ENCODE measurements at places on chromosomes 16 and 17.

DNA sequence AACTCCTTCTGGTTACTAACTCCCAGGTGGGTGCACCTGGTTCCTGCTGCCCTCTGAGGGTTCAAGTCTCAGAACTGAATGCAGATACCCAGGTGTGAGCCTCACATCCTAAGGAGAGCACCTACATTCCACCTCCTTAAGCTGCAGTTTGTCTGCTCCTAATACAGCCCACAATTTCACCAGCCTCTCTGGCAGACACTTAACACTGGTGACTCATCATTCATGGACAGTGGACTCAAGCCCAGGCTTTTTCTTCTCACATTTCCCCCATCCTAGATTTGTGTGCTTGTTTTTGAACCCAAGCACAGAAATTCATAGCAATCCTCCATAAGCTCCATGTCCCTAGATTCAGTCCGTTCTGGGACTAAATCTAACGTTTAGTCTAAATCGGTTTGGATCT lies 7.0 kb upstream of the MAF start:
- H3K27ac ChIP-seq, result no peak overlapping the region
- DNase-seq, result no peak
- H3K27me3 ChIP-seq, result peaks cover 72% of the 10 kb centered on the region
- H3K4me3 ChIP-seq, result no peak overlapping the region
- no peaks in the 10 kb centered on the region for H3K36me3 ChIP-seq

DNA sequence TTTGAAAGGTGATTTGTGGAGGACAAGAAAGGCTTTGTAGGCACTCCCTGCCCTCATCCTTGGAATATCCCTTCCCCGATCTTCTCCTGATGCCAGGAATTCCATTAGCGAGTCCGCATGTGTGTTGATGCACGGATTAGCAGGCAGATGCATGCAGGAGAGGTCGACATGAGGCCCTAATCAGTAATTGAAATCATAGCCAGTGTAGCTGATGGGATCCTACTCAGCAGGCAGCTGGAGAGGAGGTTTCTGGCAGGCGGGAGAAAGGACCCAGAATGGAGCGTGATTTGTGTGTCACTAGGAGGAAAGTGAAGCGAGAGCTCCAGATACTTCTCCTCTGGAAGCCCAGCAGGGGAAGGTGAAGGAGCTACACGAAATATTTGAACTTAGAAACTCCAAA lies 196.3 kb upstream of the CDH11 start:
- no peak overlapping the region for H3K27ac ChIP-seq
- no peak overlapping the region for H3K4me3 ChIP-seq
- H3K27me3 ChIP-seq, result no peaks in the 10 kb centered on the region
- DNase-seq, result no peak

GRCh38 chr17:74968361-74968780 lies 4.2 kb downstream of the HID1 start:
- DNase-seq, result no peak
- H3K36me3 ChIP-seq, result no peaks in the 10 kb centered on the region

DNA sequence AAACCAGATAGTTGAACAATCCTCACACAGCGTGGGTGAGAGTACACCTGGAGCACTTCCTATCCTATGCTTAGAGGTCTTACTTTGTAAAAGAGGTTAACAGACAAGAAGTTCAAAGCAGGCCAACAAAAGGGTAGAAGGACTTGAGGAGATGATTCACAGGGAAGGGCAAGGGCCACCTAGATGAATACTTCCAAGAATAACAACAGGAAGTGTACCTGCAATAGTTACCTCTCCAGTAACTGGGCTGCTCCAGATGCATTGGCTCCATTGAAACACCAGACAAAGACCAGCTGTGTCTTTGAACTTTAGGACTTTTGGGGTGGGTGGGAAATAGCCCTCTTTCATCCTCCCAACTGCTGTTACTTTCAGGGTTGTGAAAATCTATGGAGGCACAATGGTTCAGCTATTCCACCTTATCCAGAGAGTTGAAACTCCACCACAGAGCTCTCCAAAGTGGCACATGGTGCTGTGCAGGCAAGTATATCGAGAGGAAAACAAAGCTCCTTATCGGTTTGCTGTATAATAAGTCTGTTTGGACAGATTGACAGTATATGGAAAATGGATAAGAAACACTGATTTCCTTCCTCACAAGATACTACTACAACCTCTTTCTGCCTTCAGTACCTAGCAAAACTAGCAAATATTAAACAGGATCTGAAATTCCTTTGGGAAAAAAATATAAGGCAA lies 22.7 kb downstream of the RNF43 start:
- no peaks in the 10 kb centered on the region for H3K4me1 ChIP-seq
- no peaks in the 10 kb centered on the region for H3K27me3 ChIP-seq
- DNase-seq, result no peak
- H3K36me3 ChIP-seq, result no peaks in the 10 kb centered on the region
- H3K4me3 ChIP-seq, result no peak overlapping the region

DNA sequence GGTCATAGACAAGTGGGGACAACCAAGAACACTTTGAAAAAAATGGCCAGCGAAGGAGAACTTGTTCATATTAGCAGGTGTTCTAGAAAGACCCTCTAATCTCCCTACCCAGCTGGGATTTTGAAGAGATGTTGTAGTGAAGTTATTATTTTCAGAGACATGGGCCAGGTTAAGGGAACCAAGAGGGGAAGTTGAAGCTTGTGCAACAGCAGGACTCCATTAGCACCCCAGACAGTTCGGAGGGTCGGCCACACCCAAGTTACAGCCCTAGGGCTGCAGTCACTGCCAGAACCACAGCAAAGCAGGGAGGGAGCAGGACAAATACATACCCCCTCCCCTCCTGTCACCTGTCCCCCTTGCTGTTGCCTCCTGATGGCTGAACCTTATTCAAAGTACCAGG lies 42.3 kb downstream of the WSB1 start:
- no peak for DNase-seq
- H3K27me3 ChIP-seq, result no peaks in the 10 kb centered on the region
- H3K4me3 ChIP-seq, result no peak overlapping the region
- no peaks in the 10 kb centered on the region for H3K36me3 ChIP-seq
- no peak overlapping the region for H3K27ac ChIP-seq
- peaks cover 25% of the 10 kb centered on the region for H3K4me1 ChIP-seq

DNA sequence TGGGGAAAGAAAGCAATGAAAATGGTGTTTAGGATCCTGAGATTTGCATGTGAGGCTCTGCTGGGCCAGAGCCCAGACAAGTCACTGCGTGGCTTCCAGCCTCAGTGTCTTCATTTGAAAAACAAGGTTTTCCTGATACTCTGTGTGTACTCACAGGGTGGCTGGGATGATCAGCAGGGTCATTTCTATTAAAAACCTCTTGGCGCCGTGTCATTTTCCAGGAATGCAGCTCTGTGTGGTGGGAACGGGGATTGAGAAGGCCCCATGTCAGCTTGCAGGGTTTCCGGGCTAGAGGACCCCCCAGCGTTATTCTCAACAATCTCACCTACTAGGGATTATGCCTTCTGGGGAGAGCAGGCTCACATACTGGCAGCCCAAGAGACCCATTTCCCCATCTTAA lies 73.5 kb downstream of the FOXL1 start:
- H3K36me3 ChIP-seq, result no peaks in the 10 kb centered on the region
- no peaks in the 10 kb centered on the region for H3K4me1 ChIP-seq
- H3K4me3 ChIP-seq, result no peak overlapping the region
- peaks cover 7% of the 10 kb centered on the region for H3K27me3 ChIP-seq

DNA sequence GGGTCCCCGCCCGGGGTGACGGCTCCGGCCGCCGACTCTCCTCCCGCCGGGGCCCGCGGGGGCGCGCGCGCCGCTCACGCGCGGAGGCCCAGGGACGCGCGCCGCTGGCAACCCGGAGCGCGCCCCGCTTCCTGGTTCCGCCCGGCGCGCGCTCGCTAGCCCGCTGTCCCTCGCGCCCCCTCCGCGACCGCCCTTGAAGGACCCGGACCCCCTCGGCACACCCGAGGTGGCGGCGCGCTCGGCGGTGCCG lies at the start of gene STAT5B:
Gene STAT5B (minus strand): TSS at position 33 of the 250 bp plus-strand sequence. CDS start 44,264 bp downstream, outside the sequence.
- peak; percentile 71 for DNase-seq
- no peaks in the 10 kb centered on the region for H3K36me3 ChIP-seq

- H3K27ac ChIP-seq, result no peak overlapping the region
- peaks cover 15% of the 10 kb centered on the region for H3K4me1 ChIP-seq
- H3K36me3 ChIP-seq, result peaks cover 13% of the 10 kb centered on the region
- H3K27me3 ChIP-seq, result no peaks in the 10 kb centered on the region
- no peak for DNase-seq
Observed at GRCh38 chr17:41910701-41911391, 7.9 kb downstream of the ACLY start.

DNA sequence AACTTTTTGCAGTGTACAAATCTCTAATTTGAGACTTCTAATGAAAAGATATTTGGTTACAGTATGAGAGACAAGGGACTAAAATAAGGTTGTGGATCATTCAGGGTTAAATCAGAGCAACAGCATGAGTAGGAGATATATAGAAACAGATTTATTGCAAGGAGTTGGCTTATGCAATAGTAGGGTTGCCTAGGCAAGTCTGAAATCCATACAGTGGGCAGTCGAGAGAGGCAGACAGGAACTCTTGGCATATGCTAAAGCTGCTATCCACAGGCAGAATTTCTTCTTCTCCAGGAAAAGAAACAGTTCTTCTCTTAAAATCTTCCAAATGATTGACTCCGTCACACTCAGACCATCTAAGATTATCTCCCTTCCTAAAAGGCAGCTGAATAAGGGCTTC lies 500.8 kb downstream of the MAF start:
- peaks cover 18% of the 10 kb centered on the region for H3K4me1 ChIP-seq
- H3K4me3 ChIP-seq, result no peak overlapping the region
- H3K27ac ChIP-seq, result no peak overlapping the region

- no peak for DNase-seq
- H3K4me1 ChIP-seq, result peaks cover 6% of the 10 kb centered on the region
- H3K27me3 ChIP-seq, result peaks cover 13% of the 10 kb centered on the region
- H3K4me3 ChIP-seq, result no peak overlapping the region
- H3K27ac ChIP-seq, result no peak overlapping the region
- H3K36me3 ChIP-seq, result no peaks in the 10 kb centered on the region
Observed at GRCh38 chr17:179066-179432, 2.4 kb downstream of the DOC2B start.

GRCh38 chr16:21203155-21203797 lies 8.1 kb downstream of the ZP2 start:
- H3K27ac ChIP-seq, result no peak overlapping the region
- no peak for DNase-seq
- no peaks in the 10 kb centered on the region for H3K36me3 ChIP-seq
- H3K4me1 ChIP-seq, result no peaks in the 10 kb centered on the region
- peaks cover 14% of the 10 kb centered on the region for H3K27me3 ChIP-seq

GRCh38 chr17:46832945-46833839 lies 14.7 kb upstream of the WNT3 start:
- H3K4me3 ChIP-seq, result no peak overlapping the region
- H3K27me3 ChIP-seq, result peaks cover 18% of the 10 kb centered on the region
- no peaks in the 10 kb centered on the region for H3K36me3 ChIP-seq
- H3K4me1 ChIP-seq, result peaks cover 8% of the 10 kb centered on the region

- DNase-seq, result no peak
- H3K4me3 ChIP-seq, result no peak overlapping the region
- H3K36me3 ChIP-seq, result no peaks in the 10 kb centered on the region
- no peak overlapping the region for H3K27ac ChIP-seq
Observed at GRCh38 chr16:28935346-28935745, 3.6 kb downstream of the CD19 start.

DNA sequence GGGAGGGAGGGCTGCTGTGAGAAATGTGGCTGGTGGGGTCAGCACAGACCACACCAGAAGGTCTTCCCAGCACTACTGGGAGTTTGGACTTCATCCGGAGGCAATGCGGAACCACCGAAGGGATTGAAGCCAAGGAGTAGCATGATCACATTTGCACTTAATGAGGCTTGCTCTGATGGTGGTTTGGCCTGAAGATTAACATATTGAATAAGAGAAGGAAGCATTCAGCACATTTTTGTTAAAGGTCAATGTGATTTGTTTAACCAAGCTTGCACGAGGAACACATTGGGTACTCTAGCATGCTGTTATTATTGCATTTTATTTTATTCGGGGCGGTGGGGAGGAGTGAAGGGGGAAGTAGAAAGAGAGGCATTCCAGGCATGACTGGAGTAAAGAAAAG lies 378.6 kb downstream of the UTP18 start:
- peaks cover 11% of the 10 kb centered on the region for H3K27me3 ChIP-seq
- no peak overlapping the region for H3K27ac ChIP-seq
- no peak overlapping the region for H3K4me3 ChIP-seq
- DNase-seq, result no peak
- no peaks in the 10 kb centered on the region for H3K36me3 ChIP-seq
- no peaks in the 10 kb centered on the region for H3K4me1 ChIP-seq

DNA sequence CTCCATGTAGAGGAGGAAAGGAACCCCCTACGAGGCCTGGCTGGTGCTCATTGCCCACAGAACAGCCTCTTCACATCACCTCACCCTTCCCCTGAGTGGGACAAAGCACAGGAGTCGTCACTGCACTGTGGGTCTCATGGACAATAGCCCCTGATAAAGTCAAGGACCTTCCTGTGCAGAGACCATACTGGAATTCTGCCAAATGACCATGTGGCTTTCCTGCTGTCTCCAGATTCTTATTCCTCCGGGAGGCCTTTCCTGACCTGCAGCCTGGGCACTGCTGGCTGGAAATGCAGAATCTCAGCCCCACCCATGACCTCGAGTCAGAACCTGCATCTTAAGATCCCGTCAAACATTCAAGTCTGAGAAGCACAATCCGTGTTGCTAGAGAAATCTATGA lies 60.5 kb upstream of the ERN1 start:
- peak overlapping the region; percentile 18 for H3K27ac ChIP-seq
- no peaks in the 10 kb centered on the region for H3K27me3 ChIP-seq
- H3K36me3 ChIP-seq, result peaks cover 12% of the 10 kb centered on the region
- no peak for DNase-seq
- H3K4me3 ChIP-seq, result no peak overlapping the region

DNA sequence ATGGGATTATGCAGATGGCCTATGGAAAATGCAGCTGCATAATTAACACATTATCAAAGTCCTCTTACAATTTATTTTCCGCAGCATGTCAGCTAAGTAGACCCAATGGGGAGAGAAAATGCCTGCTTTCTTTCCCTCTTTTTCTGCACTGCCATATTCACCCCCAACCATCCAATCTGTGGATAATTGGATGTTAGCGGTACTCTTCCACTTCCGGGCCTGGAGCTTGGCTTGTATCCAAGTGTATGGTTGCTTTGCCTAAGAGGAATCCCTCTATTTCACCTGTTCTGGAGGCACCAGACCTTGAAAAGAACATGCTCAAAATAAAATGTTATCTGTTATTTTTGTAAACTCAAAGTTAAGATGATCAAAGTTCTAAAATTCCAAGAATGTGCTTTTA lies 41.1 kb upstream of the CACNG3 start:
- no peaks in the 10 kb centered on the region for H3K4me1 ChIP-seq
- no peak for DNase-seq
- H3K36me3 ChIP-seq, result peaks cover 51% of the 10 kb centered on the region
- H3K4me3 ChIP-seq, result no peak overlapping the region

GRCh38 chr16:674968-675883 lies at the start of gene RHBDL1:
Gene RHBDL1, plus strand, starts transcription at chr16:675671. Its CDS starts 120 bp downstream, at chr16:675791.
- H3K27me3 ChIP-seq, result no peaks in the 10 kb centered on the region
- peaks cover 16% of the 10 kb centered on the region for H3K36me3 ChIP-seq
- peak within 1 kb of the TSS; percentile 50 for H3K4me3 ChIP-seq
- DNase-seq, result no peak
- H3K4me1 ChIP-seq, result peaks cover 12% of the 10 kb centered on the region

GRCh38 chr17:83079766-83080578 lies 563 bp downstream of the METRNL start:
- H3K36me3 ChIP-seq, result no peaks in the 10 kb centered on the region
- no peaks in the 10 kb centered on the region for H3K27me3 ChIP-seq
- no peak for DNase-seq
- H3K4me3 ChIP-seq, result no peak overlapping the region
- no peak overlapping the region for H3K27ac ChIP-seq

Data from naive thymus-derived CD8-positive, alpha-beta T cell (primary cell).